Urinary bladder (tissue), 4 donors: ENCODE measurements at places on chromosomes 6 and 20.

GRCh38 chr6:15508931-15509330 lies 153.9 kb downstream of the DTNBP1 start:
- DNase-seq, result no peak

GRCh38 chr20:39516964-39517363 lies 554.8 kb downstream of the DHX35 start:
- DNase-seq, result no peak

GRCh38 chr20:6140947-6141346 lies 18.1 kb upstream of the FERMT1 start:
- no peak for DNase-seq

- peak; percentile 67 for DNase-seq
These were observed 620 bp downstream of the HIVEP1 start for GRCh38 chr6:12012558-12013306.

GRCh38 chr6:129359811-129360681 lies 349.9 kb downstream of the ARHGAP18 start:
- no peak for DNase-seq

DNA sequence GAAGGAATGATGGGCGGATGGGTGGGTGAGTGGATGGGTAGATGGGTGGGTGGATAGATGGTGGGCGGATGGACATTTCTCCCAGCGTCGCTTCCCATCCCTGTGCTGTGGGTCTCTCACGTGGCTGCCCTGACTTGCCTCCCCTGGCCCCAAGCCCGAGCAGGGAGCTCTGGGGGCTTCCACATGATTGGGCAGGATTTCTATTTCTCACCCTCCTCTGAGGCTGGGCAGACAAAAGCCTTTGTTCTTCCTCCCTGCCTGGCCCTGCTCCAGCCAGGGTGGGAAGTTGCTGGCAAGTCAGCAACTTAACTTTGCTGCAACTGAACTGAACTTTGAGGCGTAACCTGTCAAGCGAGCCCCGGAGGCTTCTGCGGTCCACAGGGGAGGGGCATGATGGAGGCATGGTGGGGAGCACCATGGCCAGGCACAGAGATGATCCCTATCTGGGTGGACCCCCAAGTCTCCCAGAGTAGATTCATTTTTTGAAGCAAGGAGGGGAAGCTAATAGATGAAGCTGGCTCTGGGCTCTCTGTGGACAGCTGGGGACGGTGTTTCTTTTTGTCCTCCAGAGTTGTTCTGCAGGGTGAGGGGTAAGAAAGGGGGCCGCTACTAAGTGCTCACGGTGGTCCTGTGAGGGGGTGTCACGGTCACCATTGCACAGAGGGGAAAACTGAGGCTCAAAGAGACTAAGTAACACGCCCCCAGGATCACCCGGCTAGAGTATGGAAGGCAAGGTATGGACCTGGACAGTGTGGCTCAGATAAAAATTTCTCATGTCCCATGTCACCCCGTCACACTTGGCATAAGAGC lies 140.1 kb downstream of the CEBPB start:
- DNase-seq, result peak; percentile 23

- no peak for DNase-seq
These were observed 11.2 kb upstream of the PSMG4 start for GRCh38 chr6:3247255-3248146.

DNA sequence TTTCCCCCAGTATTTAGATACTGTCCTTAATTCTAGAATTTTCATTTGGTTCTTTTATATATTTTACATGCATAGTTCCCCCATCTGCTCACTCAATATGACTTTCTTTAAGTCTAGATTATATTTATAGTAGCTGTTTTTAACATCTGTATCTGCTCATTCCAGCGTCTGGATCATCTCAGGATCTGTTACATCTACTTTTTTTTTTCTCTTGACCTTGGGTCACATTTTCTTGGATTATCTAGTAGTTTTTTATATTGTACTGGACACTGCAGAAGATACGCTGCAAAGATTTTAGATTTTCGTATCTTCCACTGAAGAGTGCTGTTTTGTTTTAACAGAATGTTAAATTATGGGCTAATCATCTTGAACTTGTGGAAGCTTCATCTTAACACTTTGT lies 20.7 kb downstream of the RAB22A start:
- DNase-seq, result no peak

DNA sequence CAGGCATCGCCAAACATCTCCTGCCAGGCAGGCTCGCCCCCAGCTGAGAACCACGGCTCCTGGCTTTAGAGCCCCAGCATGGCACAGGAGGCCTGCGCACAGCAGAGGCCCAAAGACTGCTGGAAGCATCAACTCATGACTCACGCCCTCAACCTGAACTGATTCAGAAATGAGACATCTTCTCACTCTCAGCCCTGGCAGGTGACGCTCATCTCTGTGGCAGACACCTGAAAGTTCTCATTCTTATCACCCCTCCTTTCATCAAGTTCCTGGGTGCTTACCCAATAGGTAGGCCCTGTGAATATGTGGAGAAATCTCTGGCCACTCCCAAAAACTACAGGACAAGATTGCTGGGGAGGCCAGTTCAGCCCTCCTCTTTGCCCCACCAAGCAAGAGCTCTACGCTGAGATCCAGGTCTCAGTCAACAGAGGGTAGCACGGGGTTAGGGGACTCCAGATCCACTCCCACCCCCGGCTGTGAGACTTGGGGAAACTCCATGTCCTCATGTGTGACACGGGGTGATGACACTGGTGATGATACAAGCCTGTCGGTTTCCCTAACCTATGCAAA lies 11.3 kb downstream of the NFATC2 start:
- no peak for DNase-seq

GRCh38 chr6:127118298-127119101 lies at the start of gene RSPO3:
TSS of gene RSPO3 (plus strand) at chr6:127118671. CDS start at chr6:127119193, 522 bp downstream.
- peak; percentile 64 for DNase-seq

DNA sequence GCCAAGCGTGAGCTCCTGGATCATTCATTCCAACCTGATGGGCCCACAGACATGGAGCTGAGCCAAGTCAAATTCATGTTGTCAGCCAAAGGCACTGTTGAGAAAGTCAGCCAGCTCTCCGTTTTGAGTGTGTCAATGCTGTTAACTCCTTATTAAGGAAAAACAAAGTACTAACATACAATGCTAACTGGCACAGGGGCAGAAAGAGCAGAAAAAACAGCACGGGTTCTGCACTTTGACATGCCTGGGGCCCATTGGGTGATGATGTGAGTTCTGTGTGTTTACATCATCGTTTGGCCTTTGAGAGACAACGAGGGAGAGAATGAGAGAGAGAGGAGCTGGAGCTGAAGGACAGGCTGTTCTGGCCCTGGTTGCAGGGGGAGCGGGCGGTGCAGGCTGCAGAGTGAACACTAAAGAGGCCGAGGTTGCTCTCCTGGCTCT lies 85.9 kb downstream of the SMOC2 start:
- peak; percentile 49 for DNase-seq

GRCh38 chr6:137248702-137249101 lies 29.5 kb upstream of the IFNGR1 start:
- no peak for DNase-seq

- DNase-seq, result peak; percentile 64
These were observed 128.9 kb upstream of the SHLD1 start for GRCh38 chr20:5621305-5621704.

GRCh38 chr20:61451953-61452352 lies 199.9 kb downstream of the CDH4 start:
- no peak for DNase-seq

DNA sequence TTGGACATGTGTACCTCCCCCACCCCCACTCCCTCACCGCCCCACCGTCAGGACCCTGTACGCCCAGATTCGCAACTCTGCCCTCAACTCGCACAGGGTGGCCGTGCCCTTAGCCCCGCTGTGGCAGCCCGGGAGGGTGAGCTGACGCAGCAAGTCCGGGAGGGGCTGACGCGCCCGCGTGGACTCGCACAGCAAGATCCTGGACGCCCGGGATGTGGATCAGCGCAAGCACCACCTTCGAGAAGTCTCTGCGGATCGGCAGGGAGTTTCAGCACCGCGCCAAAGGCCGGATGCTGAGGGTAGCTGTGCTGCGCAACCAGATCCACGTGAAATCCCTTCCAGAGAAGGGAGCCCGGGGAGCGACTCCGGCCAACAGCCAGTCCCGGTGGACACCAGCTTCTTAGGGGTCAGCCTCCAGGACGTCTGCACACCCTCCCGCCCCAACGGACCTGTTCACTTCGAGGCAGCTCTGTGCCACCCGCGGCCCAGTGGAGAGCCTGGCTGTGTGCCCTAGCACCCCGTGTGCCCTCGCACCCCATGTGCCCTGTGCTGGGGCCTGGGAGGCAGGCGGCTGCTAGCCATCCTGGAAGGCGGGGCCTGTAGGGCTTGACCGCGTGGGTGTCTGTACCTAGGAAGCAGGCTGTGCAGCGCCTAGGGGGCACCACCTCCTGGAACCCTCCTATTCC lies 6.7 kb upstream of the GJA10 start:
- DNase-seq, result no peak

DNA sequence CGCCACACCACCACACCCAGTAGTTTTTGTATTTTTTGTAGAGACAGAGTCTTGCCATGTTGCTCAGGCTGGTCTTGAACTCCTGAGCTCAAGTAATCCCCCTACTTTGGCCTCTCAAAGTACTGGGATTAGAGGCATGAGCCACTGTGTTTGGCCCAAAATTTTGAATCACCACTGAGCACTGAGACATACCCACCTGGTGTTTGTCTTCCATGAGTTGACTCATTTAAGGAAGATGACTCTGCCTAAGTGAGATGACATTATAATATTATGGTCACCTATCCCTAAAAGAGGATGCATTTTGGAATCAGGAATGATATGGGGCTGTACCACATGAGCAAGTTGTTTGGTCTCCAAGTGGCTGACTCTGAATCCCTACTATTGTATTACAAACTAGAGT lies 54.6 kb upstream of the RNF217 start:
- no peak for DNase-seq
